ENCODE measurements at places on chromosomes 11 and 22.

DNA sequence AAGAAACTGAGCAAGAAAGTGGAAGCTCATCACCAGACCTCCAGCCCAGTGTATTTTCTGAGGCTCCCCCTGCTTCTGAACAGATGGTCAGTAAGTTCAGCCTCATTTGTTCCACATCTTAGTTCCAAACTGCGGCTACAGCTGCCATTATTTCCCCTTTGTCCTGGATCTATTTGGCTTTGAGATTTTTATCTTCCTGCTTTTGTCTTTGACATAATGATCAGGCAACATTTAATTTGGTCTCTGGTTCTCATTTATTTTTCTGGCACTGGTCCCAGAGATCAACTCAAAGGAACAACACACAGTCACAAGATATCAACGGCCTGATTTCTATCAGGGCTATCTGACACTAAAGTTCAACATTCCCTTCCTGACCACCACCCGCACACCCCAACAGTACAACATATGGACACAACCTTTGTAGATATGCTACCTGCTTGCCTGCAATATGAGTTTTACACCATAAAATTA, 137.5 kb downstream of the FAM76B start:
- no peak for DNase-seq

DNA sequence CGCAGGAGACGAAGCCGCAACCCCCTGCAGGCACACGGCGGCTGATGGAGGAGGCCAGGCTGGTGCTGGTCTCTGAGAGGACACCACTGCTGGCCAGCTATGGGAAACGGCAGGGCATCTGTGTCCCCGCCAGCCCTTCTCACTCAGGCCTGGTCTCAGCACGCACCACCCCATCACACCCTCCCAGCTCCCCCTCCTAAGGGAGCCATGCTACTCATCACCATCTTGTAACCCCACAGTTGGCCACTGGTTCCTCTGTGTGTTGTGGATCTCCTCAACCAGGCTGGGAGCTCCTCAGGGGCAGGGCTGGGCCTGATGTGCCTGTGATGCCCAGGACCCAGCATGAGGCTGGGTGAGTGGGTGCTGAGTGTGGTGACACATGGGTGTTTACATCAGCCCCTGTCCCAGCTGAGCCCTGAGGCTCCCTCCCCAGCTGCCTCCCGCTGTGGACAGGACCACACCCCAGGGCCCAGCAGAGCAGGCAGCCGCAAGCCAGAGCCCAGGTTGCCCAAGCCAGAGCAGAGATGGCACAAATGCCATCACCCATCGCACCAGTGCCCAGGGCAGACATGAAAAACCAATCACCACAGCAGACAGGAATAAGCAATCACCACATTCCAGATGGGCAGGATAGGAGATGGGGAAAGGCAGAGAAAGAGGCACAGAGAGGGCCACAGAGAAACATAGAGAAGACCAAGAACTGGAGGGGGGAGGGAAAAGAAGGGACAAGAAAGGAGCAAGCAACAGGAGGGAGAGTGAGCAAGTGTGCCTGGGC, 8.2 kb downstream of the ARVCF start:
- no peak for DNase-seq

DNA sequence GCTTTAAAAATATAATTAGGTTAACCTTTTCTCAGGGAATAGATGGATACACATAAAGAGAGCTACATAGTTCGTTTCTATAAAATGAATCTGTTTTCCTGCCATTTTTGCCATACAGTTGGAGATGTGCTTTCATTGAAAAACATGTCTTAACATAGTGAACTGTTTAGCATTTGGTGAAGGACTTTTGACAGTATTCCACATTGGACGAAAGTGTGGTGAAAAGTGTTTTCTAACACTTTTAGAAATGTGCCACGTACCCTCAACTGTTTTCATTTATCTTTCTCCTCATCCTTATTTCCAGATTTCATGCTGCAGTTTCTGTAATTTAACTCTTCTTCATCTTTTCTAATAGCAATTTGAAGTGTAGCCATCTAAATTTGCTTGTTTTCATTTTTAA, 249.1 kb upstream of the MTNR1B start:
- DNase-seq: no peak

GRCh38 chr11:1636291-1636950, 6.8 kb downstream of the KRTAP5-5 start:
- no peak for DNase-seq

DNA sequence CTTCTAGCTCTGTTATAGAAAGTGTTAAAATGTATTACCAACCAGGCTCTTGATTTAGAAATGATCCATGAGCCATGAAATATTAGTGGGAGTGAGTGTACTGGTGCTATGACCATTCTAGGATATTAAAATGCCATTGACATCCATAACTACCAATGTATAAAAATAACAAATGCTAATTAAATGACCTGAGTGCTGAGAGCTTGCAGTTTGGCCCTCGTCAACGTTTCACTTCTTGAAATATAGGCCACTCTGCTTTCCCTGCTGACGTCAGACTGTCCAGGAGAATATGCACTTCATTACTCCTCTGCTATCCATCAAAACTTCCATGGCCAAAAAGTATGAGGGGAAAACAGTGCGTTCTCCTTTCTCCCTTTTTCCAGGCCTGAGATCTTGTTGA, 563.1 kb downstream of the METTL15 start:
- DNase-seq: no peak

DNA sequence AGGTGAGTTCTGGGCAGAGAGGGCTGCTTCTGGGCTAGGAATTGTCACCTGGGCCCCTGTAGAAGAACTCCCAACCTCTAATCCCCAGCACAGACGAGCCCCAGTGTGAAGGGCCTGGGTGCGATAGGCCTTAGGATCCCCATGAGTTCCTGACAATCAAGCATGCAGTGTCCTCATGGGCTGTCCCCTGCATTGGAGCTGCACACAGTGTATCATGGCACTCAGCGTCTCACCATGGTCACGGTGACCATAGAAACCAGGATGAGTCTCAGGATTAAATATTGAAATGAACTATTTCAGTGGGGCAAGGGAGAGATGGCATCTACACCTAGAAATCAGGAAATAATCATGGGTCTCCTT, 292 bp downstream of the SCGB2A1 start:
- DNase-seq: no peak

- DNase-seq: no peak
These were observed 77.4 kb upstream of the CSNK2A3 start for GRCh38 chr11:11430431-11430830.

DNA sequence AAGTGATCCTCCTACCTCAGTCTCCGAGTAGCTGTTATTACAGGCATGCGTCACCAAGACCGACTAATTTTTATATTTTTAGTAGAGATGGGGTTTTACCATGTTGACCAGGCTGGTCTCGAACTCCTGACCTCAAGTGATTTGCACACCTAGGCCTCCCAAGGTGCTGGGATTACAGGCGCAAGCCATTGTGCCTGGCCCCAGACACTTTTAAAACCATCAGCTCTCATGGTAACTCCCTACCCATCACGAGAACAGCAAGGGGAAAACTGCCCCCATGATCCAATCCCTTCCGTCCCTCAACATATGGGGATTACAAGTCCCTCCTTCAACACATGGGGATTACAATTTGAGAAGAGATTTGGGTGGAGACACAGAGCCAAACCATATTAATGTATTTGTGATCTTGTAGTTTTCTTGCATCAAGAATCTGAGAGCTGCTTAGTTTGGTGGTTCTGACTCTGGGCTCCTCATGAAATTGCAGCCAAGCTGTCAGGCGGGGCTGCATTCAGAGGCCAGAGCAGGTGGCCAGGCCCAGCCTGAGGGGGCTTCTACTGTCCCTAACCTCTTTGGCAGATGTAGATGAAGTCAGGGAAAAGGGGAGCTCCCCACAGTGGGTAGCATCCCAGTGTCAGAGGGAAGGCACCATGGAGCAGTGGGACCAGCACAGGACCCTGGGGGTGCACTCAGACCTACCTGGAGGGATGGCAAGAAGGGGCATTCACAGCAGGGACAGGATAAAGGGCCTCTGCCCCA, 31.2 kb upstream of the PRAME start:
- DNase-seq: no peak

GRCh38 chr11:1717745-1718144, 20.8 kb downstream of the KRTAP5-6 start:
- no peak for DNase-seq

GRCh38 chr11:17927041-17927440, 85.8 kb downstream of the SERGEF start:
- no peak for DNase-seq

GRCh38 chr11:108032800-108033199, 24.1 kb downstream of the CUL5 start:
- DNase-seq: no peak

- DNase-seq: no peak
These were observed 83.1 kb downstream of the MN1 start for GRCh38 chr22:27718186-27719035.

GRCh38 chr11:2892967-2893528, 7.5 kb upstream of the CDKN1C start:
- DNase-seq: no peak

GRCh38 chr11:35549787-35550186, 24.4 kb upstream of the PAMR1 start:
- DNase-seq: no peak

DNA sequence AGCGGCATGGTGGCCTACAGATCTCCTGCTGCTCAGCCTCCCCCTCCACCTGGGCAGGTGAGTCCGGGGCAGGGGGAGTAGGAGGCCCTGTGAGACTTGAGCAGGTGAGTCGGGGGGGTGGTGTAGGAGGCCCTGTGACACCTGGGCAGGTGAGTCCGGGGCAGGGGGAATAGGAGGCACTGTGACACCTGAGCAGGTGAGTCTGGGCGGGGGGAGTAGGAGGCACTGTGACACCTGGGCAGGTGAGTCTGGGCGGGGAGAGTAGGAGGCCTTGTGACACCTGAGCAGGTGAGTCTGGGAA, 299.3 kb downstream of the BRD1 start:
- no peak for DNase-seq

DNA sequence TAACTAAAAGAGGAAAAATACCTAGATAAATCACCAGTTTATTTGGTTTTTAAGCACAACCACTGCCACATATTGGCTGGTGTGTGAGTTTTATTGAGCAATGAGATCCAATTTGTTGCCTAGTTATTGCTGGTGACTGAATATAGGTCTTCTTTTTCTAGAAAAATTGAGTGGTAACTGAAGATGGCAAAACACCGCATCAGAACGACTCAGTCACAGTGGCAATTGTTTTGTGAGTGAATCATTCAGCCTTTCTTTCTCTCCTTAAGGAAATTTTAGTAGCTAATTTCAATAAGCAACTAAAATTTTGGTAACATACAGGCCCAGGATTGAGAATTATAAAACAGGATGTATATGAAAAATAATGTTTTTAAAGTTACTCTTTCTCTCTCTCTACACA, 533.0 kb downstream of the KCNA4 start:
- no peak for DNase-seq

- DNase-seq: no peak
These were observed 192.4 kb upstream of the API5 start for GRCh38 chr11:43119275-43119970.

DNA sequence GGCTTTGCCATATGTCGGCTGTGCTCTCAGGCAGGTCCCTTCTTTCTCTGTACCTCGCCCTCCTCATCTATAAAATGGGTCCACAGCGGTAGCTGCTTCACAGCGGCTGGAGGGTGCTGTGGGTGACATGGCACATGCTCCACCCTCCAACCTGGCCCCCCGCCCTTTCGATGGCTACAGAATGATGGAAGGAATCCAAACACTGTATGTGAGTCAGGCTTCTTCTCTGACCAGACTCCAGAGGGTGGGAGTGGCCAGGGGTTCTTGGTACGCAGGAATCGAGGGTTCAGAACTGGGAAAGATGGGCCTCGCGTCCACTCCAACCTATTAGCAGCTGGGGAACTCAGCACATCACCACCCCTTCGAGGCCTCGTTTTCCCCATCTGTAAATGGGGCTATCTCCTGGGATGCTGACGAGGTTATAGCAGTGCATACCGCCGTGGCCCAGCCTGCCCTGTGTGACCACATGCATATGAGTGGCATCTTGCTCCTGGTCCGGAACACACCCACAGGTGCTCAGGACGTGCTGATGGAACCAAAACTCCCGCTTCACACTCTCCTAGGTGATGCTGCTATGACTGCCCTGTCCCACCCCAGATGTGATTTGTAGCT, 26.4 kb downstream of the MN1 start:
- no peak for DNase-seq

- DNase-seq: no peak
These were observed 47.2 kb downstream of the MCHR1 start for GRCh38 chr22:40726514-40726913.

DNA sequence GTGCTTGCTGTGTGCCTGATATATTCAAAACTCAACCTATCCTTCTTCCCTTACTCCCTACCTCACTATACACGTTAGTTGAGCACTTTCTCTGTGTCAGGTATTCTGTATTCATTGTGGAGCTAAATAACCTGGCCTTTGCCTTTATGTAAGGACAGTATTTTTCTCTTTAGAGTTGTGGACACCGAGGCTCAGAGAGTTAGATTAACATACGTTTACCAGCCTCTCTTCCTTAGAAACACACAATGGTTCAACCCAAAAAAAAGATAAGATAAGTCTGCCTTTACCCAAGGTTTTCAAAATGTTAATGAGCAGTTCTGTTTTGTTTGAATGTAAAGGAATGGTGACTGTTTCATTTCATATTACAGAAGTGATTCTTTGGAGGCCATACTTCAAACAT, 45.0 kb downstream of the CBL start:
- DNase-seq: no peak

DNA sequence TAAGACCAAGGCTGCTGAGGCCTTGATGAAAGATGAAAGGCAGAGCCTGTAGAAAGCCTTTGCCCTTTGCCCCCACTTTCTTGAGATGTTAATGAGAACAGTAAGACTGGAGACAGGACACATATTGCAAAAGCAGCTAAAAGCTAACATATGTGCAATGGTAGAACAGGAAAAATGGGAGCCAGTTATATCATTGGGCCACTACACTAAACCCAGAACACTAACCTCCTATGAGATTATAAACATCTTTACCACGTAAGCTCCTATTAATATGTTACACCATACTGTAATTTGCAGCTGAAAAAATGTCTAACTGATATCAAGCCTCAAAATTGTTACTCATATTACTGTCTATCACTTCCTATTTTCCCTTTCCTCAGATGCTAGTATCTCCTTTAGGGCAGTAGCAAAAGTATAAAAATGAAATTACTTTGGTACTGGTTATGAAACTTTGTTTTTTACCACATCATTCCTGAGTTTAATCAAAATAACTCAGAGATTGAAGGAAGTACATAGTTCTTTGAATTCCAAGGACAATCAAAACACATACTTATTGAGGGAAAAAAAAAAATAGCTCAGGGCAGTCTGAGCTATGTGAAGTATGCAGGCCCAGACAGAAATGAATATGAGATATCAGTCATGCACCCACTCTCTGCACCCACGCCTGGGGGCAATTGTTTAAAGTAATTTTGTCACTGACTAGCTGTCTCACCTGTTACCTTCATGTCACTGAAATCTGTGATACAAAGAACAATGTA, 9.1 kb downstream of the HPS5 start:
- DNase-seq: no peak
